Glomerular endothelial cell (primary cell): ENCODE measurements at places on chromosomes 1 and 21. TPM values are rescaled to one million over a fixed set of nuclear protein-coding genes. Genes with fewer than 3 reads are reported as not detected.

The ATP1A4 gene
- not detected in 2 replicates for total RNA-seq

The CD53 gene
- not detected in 2 replicates for total RNA-seq

The CLDN19 gene
- total RNA-seq = not detected in 2 replicates

The TNFRSF8 gene
- 0.18 TPM in 1 of 2 replicates, not detected in the other for total RNA-seq

The FALEC gene
- total RNA-seq = not detected in 2 replicates

The C1orf141 gene
- total RNA-seq = not detected in 2 replicates

The TBX19 gene
- total RNA-seq = 1.1 and 1.2 TPM in 2 replicates

The SAMSN1 gene
- total RNA-seq = 0.15 and 0.23 TPM in 2 replicates

The AGRN gene
- total RNA-seq = 306 and 382 TPM in 2 replicates

The LRRC38 gene
- total RNA-seq = 0.19 TPM in 1 of 2 replicates, not detected in the other

The AMY1B gene
- total RNA-seq = not detected in 2 replicates
